ENCODE measurements at places on chromosomes 3 and 15.

- no peak for DNase-seq
Measured at GRCh38 chr15:85331655-85332285, 48.6 kb upstream of the AKAP13 start.

- DNase-seq, result no peak
Measured at GRCh38 chr3:42852441-42852840, 23.2 kb downstream of the CYP8B1 start.

DNA sequence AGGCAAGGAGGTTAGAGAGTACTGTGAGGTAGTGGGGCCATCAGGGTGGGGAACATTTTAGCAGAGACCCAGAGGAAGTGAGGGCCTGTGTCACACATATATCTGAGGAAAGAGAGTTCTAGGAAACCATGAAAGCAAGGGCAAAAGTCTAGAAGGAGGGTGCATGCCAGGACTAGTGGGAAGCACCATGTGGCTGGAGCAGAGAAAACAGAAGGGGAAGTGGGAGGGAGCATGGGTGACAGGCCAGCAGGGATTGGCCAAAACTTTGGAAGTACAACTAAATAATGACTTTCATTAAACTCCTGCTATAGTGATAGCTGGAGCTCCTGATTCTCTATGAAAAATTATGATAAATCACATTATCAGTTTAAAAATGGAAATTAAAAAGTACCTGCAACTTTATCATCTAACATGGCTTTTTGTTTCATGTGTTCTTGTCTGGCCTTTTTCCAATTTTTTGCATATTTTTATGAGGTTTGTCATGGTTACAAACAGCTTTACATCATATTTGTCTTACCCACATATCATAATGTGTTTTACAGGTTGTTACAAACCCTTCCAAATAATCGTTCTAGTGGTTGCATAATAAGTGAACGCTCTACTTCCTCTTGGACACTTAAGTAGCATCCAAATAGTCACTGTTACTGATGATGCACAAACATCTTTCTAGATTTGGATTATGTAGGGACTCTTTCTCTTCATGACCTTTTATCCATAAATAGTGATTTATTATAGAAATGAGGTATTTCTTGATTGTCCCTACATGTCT, 168.3 kb downstream of the NEK10 start:
- no peak for DNase-seq

- DNase-seq, result no peak
Measured at GRCh38 chr15:60819860-60820259, 340.9 kb upstream of the ICE2 start.

DNA sequence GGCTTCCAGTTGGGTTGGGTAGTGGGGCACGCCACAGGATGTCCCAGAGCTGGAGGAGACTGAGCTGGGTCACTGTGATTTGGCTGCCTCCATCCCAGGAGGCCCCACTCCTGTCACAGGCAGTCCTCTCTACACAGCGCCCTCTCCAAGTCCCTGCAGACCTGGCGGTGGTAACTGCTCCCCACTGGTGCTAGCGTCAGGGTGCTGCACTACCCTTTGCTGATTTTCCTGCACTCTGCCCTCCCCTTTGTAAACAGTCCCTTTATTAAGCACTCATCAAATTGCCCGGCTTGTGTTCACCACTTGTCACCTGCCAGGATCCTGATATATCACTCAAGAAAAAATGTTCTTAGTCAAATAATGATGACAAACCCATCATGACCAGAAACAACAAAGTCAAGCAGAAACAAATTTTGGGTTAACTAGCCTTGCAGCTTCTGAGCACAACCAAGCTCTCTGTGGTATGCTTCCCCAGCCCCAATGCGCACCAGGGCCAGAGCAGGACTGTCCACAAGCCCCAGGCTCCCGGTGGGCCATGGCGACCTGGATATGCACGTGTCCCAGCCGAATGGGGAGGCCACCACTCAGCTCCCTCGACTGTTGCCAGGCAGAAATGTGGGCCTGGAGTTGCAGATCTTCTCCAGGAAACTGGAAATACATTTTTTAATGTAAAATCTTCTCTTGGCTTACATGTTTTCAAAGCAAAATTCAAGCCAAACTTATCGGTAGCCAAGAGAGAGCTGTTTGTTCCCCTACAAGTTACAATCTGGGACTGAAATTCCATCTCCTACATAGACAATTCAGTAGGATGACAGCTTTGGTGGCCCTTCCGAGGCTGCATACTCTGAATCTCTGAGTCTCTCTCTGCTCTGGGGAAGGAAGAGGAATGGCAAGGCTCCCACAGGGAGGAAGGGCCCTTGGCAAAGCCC, 24.5 kb downstream of the MEGF11 start:
- no peak for DNase-seq

DNA sequence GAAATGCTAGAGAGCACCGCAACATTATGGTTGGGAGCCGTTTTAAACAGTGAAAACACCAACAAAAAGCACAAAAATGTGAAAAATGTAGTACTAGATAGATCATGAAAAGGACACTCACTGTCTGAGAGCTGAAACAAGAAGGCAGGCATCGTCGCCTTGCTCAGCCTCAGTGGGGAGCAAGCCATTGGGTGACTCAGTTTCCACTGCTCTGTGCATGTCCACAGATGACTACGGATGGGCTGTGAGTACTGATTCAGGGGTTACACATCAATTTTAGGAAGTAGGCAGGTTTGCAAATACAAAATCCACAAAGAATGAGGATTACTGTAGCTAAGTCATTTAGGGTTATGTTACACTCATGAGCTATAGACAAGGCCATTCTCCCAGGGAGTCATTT, 10.8 kb downstream of the NOX5 start:
- DNase-seq, result no peak

DNA sequence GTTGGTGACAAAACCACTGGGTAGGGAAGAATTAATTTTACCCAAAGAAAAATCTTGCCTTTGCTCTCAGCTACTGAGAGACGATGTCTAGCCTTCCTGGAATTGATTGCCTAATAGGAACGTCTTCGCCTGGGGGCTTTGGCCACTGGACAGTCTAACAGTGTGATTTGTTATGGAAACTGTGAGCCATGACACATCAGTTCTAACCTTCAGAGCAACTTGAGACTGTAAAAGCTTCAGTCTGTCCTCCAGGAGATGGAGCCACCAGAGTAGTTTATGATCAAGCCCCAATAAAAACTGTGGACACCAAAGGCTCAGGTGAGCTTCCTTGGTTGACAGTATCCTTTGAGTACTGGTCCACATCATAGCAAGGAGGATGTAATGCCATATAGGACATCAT, 235.8 kb upstream of the TMCO5A start:
- no peak for DNase-seq

DNA sequence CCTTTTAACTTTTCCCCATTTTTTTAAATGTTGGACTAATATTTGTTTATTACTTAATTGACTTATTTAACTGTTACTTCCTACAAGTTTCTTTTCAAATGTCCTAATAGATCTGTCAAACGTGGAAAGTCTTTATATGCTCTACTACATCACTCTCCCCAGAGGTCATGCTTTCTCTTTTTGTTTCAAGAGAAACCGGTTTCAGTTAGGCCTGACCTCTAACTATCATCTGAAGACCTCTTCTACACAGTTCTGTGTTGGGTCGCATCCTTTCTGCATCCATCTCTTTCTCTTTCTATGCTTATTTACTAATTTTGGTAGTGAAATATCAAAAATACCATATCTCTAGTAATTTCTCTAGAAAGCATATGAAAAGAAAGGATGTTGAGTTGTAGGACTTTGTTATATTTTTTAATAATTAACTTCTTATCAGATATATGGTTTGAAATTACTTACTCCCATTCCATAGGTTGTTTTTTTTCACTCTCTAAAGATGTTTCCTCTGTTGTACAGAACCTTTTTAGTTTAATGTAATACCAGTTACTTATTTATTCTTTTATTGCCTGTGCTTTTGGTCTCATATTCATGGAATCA, 781.2 kb upstream of the ARPP21 start:
- no peak for DNase-seq

GRCh38 chr3:105773291-105773690, 95.5 kb downstream of the CBLB start:
- DNase-seq, result no peak

GRCh38 chr3:16395212-16395611, 118.3 kb downstream of the RFTN1 start:
- DNase-seq, result no peak
